ENCODE measurements at places on chromosomes 6 and 20.

- no peak for DNase-seq
Measured at GRCh38 chr6:115609111-115609510, 451.6 kb downstream of the FRK start.

GRCh38 chr20:10954137-10954840 lies 280.5 kb upstream of the JAG1 start:
- no peak for DNase-seq

DNA sequence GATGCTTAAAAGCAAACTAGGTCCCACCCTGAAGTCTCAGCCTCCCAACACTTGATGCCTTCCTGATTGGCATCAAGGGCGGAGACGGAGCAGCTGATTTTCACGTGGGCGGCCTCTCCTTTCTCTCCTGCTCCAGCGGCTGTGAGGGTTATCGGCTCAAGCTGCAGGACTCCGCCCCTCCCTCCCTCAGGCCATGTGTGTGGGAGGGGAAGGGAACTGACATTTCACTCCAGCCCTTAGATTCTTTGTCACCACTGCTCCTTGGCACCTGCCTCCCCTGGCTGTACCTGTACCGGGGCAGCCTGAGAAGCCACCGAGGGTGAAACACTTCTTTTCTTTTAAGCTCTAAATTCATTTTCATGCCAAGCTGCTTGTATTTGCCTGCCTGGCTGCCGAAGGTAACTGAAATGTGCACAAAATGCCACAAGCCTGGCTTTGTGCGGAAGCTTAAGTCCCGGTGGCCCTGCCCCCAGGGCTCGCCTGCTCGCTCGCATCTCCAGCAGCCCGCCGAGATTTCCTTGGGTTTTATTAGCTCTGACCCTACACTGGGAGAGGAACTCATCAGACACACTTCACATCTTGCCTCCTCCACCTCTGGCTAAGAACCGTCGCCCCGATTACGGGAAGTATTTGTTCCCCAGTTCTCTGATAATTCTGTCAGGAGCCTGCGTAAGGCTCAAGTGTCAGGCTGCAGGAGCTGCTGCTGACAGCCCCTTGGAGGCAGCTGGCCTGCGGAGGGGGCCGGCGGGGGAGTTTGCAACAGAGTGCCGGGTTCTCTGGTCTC lies 9.6 kb upstream of the CPNE5 start:
- DNase-seq: no peak

- no peak for DNase-seq
Measured at GRCh38 chr6:53556986-53557715, 12.2 kb upstream of the GCLC start.

DNA sequence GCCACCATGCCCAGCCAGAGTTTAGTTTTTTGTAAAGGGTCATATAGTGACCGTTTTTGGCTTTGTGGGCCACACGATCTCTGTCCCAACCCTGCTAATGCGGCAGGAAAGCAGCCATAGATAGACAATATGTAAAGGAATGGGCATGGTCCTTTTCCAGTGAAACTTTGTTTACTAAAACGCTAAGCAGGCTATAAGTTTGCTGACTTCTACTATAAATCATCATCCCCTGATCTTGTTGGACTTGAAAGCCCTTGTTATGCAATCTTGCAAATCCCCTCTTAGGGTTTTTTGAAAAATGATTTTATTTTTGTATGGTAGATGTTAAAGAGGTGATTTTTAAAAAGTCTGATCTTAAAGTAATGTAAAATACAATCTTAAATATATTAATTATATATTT lies 63.6 kb downstream of the CBFA2T2 start:
- no peak for DNase-seq

Measured in GM12892 (cell line).